ENCODE measurements at places on chromosomes 7 and 10.

DNA sequence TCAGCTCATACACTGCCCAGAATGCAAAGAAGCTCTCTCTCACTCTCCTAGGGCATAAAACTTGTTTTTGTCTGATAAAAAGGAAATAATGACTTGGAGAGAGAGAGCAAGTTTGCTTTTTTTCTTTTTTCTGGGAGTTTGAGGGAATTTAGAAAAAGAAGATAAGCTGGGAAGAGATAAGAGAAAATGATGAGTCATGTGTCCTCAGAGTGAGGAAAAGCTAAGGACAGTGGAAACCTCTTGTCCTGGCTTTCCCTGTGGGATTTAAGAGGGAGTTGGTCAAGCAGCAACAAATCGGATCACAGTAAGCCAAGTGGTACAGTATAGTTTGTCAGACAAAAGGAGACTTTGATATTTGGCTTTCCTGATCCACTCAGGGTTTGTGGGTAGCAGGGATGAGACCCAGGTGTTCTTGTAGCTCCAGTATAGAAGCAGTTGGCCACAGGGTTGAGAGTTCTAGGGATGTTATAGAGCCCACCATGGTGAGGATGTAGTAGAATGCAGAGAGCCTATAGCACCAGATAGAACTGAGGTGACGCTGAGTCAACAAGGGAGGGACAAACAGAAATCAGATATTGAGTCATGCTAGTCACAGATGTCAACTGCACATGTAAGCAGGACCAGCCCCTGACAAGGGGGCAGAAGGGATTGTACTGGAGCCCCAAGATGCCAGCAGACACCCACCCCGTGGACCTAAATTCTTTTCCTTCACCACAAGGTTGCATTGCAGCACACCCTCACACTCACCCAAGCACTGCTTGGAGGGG lies 219.3 kb upstream of the TAC1 start:
- no peak for DNase-seq

DNA sequence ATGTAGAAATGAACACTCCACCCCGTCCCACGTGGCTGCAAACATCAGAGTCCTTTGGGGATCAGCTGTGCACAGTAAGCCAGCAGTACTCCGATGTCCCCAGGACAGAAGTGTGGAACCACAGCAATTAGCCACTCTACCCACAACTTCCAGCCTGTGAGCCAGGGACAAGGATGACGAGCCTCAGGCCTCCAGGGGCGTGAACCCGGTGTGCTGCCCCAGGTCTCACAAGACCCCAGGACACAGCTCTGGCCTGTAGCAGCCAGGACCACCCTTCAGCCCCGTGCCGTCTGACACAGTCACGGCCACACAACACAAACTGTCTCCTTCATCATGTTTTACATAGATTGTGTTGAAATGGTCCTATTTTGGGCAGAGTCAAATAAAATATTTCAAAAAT lies 113.0 kb upstream of the DIP2C start:
- DNase-seq: no peak

GRCh38 chr7:20013536-20013935 lies 203.6 kb downstream of the MACC1 start:
- DNase-seq: no peak

- DNase-seq: no peak
Measured at GRCh38 chr10:11157292-11158076, 139.8 kb downstream of the CELF2 start.

GRCh38 chr10:57963546-57963945 lies 304.1 kb downstream of the IPMK start:
- no peak for DNase-seq

Measured in kidney (tissue), 22 donors.